PC-3 (cell line): ENCODE measurements at places on chromosomes 1 and 21. TPM values are rescaled to one million over a fixed set of nuclear protein-coding genes. Genes with fewer than 3 reads are reported as not detected.
A peak's percentile ranks its signal among the peaks of the same experiment; 100 is the strongest.

The TSNAX gene
- 30.5 and 33.1 TPM in 2 replicates for total RNA-seq

The ACKR1 gene
- not detected in 2 replicates for total RNA-seq

The PSMB2 gene
- total RNA-seq = 61.2 and 88.7 TPM in 2 replicates

The TMPRSS3 gene
- not detected in 2 replicates for total RNA-seq

The INKA2 gene
- total RNA-seq = 0.11 TPM in 1 of 2 replicates, not detected in the other

The EFNA3 gene
- total RNA-seq = 16.2 and 23.5 TPM in 2 replicates

The CSF1 gene
- total RNA-seq = 2.0 and 4.1 TPM in 2 replicates

The CD84 gene
- total RNA-seq = not detected in 2 replicates

The CLCA1 gene
- total RNA-seq = not detected in 2 replicates

The GCSAML gene
- total RNA-seq = not detected in 2 replicates

The ALPL gene
- total RNA-seq = 0.73 and 0.86 TPM in 2 replicates

GRCh38 chr1:67626090-67626860 lies 58.7 kb upstream of the GADD45A start:
- DNase-seq = peak; percentile 81

- DNase-seq = no peak
Measured at GRCh38 chr1:14280909-14281308, 317.6 kb upstream of the KAZN start.

DNA sequence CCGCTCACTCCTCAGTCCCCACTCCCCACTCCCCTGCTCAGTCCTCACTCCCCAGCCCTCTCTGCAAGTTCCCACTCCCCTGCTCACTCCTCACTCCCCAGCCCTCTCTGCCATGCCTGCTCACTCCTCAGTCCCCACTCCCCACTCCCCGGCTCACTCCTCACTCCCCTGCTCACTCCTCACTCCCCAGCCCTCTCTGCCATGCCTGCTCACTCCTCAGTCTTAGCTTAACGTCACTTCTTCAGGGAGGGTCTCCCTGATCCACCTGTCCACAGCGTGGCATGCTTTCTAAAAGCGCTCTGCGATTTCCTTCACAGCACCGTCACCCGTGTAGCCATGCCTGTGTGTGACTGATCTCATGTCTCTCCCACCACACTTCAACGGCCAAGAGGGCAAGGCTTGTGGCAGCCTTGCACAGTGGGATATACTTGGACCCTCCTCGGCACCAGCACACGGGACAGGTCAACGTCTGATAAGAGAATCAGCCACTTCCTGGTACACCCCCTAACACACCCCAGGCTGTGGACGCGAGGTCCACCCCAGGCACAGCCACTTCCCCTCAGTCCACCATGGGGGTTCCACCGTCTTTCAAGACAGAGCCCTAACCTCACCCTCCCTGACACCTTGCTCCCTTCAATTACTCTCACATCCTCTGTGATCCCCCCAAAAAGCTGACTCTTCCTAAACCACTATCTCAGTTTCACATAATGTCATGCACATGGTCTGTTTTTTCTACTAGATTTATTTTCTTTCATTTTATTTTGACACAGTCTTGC lies 14.0 kb downstream of the PRDM15 start:
- DNase-seq = no peak

GRCh38 chr1:152035539-152036266 lies 1.1 kb downstream of the S100A11 start:
- peak; percentile 60 for DNase-seq

DNA sequence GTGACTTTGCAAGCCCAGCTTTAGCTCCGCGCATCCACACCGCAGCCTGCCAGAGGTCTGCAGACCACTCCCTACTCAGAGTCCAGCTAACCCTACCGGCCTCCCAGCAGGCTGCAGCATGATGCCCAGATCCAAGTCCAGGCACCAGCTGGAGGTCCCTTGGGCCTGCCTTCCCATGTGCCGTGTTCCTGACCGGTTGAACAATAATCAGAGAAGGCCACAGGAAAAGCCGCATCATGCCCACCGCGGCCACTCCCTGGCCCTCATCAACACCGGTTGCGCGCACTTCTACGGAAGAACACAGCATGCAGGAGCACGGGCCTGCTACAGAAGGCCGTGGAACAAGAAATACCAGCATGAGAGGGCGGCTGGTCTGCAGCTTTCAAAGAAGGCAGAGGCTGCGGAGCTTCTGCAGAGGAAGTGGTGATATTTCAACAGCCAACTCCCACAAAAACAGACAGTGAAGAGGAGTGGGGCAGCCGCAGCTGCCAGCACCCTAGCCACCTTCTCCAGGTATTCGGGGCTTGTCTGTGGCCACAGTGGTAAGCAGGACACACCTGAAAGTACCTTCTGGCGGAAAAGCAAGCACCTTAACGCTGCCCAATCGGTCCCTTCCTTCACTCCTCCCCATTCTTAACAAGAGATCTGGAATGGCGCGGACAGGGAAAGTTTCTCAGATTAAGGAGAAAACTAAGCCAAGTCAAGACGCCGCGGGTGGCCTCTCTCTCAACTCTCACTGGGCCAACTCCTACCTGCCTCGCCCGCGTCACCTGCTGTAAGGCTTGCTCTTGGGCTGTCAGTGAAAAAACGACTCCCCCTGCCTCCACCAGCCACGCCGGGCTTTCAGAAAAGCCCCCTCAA lies 1.5 kb downstream of the PGBD5 start:
- DNase-seq = no peak

- DNase-seq = no peak
Measured at GRCh38 chr1:92832537-92833114, 786 bp downstream of the RPL5 start.

GRCh38 chr1:24427545-24427862 lies 11.9 kb downstream of the NIPAL3 start:
- DNase-seq = no peak

GRCh38 chr1:155105604-155106011 lies 22.1 kb upstream of the EFNA1 start:
- no peak for DNase-seq

DNA sequence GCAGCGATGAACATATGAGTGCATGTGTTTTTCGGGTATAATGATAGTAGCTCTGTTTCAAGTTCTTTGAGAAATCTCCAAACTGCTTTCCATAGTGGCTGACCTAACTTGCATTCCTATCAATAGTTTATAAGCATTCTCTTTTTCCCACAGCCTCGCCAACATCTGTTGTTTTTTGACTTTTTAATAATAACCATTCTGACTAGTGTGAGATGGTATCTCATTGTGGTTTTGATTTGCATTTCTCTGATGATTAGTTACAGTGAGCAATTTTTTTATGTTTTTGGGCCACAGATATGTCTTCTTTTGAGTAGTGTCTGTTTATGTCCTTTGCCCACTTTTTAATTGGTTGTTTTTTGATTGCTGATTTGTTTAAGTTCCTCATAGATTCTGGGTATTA lies 10.6 kb upstream of the RUNX1 start:
- no peak for DNase-seq

DNA sequence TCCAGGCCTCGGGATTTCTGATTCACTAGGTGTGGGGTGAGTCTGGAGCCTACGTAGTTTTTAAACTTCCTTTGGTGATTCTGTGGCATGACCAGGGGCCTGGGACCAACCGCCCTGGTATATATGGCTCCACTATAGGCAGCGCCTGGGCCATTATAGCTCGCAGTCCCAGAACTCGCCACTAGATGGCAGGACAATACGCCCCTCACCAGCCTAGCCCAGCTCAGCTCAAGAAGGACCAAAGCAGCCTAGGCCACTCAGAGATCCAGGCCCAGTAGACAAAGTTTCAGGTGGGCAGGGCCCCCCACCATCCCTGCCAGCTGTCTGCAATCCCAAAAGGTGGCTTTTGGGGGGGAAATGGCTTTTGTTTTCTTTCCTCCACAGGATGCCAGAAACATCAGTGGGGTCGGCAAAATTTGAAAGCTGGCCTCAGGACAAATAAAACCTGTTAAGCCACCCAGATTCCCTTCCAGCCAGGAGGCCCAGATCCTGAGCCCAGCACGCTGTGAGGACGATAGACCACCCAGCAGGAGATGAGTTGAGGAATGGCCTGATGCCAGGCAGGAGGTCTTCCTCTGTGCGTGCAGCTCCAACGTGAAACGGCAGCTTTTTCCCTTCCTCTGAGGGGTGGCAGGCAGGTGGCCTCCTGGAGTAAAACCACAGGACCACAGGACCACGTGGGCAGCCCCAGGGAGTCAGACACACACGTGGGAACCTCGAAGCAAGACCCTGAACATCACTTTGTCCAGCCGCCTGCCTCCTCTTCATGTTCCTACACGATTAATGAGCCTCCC lies 24.8 kb upstream of the TMEM51 start:
- DNase-seq = peak; percentile 87

DNA sequence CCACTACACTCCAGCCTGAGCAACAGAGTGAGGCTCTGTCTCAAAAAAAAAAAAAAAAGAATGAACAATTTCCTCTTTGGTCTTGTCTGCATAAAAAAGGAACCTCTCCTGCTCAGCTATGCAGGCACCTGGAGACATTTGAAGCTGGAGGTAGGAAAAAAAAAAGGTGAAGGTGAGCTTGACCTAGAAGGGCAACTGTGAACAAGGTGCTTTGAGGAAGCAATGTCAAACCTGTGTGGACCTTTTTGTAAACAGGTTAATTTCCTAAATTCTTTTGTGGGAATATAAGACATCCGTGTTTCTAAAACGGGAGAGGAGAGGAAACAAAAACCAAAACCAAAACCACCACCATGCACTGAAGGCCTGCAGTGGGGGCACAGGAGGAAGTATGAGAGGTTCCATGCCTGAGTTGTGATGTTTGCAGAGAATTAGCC lies 77.5 kb downstream of the SLC45A1 start:
- DNase-seq = no peak

DNA sequence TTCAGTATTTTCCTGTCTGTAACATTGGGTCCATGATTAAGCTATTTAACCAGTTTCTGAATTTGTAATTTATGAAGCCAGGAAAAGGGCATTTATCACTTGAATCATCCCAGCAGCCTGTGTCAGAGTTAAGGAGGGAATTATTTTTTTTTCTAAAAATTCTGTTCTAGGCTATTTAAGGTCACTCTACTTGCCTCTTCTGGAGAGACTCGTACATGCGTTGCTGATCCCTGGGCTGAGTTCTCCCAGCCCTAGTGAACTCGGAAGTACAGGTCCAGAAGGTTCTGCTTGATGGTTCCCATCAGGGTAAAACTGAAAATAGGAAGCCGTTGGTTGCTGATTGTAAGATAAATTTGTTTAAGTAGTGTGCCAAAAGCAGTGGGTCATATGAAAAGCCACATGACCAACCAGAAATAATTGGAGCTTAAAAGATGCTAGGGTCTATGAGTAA lies 90.7 kb downstream of the GPR88 start:
- no peak for DNase-seq

DNA sequence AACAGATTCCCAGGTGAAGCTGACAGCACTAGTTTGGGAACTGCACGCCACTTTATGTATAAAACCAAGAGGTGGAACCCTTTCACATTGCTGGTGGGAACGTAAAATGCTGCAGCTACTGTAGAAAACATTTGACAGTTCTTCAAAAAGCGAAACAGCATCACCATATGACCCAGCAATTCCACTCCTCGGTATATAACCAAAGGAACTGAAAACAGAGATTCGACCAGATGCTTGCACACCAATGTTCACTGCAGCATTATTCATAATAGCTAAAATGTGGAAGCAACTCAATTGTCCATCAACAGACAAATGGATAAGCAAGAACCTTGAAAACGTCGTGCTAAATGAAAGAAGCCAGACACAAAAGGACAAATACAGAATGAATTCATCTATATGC lies 17.5 kb downstream of the RSPH1 start:
- no peak for DNase-seq

DNA sequence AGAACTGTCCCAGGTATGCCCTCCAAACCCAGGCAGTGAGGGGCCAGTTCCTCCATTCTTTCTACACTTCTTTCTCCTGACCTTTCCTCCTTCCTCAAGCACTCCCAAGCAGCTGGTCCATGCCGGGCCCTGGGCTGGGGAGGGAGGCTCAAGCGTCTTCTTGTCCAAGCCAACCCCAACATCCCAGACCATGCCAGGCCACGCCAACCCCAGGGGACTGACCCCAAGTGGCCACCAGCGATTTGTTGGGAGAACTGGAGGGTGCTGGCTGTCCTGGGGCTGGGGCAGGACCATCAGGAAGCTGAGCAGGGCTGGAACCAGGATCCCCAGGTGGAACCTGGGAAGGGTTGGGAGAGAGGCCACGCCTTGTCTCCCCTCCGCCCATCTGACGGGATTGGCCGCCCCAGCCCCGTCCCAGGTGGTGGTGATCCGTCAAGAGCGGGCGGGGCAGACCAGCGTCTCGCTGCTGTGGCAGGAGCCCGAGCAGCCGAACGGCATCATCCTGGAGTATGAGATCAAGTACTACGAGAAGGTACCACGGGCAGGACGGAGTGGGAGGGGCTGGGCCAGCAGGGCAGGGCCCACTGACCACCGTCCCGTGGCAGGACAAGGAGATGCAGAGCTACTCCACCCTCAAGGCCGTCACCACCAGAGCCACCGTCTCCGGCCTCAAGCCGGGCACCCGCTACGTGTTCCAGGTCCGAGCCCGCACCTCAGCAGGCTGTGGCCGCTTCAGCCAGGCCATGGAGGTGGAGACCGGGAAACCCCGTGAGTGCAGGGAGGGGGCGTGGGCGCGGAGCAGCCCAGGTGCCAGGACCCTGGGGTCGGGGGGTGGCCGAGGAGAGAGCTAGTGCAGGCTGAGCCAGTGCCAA lies 29.9 kb downstream of the EPHA8 start:
- DNase-seq = no peak

DNA sequence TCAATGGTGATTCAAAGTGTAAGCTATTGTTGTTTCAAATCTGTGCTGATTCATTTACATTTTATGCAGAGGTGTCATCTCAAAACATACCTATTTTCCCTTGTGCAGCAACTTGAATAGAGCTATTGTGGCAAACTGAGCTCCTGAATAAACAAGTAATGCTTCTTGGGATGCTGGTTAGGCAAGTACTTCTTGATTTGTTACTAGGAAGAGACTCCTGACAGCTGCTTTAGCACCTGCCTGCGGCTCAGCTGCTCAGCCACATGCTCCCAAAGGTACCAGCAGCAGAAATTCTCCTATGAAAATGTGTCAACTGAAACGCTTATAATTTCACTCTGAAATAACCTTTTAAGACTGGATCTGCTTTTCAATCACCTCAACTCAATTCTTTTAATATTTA lies 352.3 kb downstream of the RYR2 start:
- no peak for DNase-seq

DNA sequence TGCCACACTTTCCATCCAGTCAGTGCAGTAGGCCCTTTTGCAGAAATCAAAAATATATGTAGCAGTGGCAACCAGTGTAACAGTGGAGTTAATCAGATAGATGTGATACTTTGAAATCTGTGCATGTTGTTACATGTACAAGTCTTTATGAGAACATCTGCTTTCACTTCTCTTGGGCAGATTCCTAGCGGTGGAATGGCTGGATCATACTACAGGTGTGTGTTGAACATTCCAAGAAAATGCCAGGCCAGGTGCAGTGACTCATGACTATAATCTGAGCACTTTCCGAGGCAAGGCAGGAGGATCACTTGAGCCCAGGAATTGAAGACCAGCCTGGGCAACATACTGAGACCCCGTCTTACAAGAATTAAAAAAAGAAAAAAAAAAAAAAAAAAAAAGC lies 55.3 kb downstream of the GNB1 start:
- no peak for DNase-seq
